ENCODE measurements at places on chromosomes 5 and 9.

- DNase-seq, result peak; percentile 79
Observed at GRCh38 chr5:43039471-43040286, 440 bp downstream of the ANXA2R start.

DNA sequence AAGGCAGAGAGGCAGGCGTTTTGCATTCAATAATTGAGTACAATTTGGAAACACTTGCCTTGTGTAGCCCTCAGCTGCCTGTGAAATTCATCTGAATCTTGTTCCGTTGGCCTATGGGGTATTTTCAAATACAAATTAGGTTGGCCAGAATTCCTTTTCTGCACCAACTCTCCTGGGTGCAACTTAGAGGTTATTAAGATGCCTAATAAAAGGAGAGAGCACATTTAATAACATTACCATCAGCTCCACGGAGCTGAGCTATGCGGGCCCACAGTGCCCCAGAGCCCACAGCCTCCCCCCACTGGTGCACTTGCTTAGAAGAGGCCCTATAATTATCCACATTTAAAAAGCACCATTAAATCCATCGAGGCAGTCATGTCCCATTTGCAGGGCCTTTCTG, 367.6 kb upstream of the CLINT1 start:
- DNase-seq, result no peak

- DNase-seq, result no peak
Observed at GRCh38 chr9:111959468-111960359, 63.1 kb downstream of the UGCG start.

- no peak for DNase-seq
Observed at GRCh38 chr5:123512611-123513461, 859 bp downstream of the CSNK1G3 start.

DNA sequence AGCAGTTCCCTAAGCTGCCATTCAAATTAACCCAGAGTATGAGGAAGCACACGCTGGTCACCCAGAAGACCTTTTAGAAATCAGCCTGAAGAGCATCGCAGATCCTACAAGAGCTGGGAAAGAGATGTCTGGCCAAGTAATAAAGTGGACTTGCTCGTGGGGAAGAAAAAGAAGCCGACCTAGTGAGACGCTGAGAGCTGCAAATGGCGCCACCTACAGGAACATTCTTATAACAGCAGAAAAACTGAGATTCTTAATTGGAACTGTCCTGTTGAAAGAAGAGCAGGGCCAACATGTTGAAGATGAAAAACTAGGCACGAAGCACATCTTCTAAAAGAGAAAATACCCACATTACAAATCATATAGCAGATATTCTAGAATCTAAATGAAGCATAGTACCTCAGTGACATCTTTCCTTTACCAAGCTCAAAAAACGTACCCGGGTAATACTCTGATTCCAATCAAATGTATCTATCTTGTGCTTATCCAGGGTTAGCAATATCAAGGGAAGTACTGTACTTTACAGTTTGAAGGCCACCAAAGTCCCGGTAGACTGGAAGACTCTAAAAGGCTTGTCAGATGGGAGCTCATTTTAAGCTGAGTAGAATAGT, 3.9 kb upstream of the GNAQ start:
- peak; percentile 78 for DNase-seq

DNA sequence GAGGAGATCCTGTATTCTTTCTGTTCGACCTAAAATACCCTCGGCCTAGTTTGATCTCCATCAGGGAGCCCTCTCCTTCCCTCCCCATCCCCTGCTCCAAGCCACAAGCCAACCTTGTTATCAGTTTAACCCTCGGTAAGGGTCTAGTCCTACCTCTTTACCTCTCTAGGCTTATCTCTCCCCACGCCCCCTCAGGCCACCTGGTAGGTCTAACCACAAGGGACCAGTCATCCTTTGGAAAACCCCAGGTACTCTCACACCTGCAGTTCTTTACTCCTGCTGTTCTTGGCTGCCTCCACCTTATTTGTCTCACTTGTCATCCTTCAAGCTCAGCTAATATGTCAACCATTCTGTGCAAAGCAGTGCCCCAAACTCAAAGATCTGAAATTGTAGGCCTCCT, 78.7 kb downstream of the RAD23B start:
- DNase-seq, result no peak

GRCh38 chr9:123657941-123658340, 272.0 kb downstream of the DENND1A start:
- no peak for DNase-seq

- no peak for DNase-seq
Observed at GRCh38 chr5:155389498-155389897, 375.9 kb downstream of the KIF4B start.

GRCh38 chr5:180801596-180802324, 846 bp downstream of the MGAT1 start:
- DNase-seq, result no peak

DNA sequence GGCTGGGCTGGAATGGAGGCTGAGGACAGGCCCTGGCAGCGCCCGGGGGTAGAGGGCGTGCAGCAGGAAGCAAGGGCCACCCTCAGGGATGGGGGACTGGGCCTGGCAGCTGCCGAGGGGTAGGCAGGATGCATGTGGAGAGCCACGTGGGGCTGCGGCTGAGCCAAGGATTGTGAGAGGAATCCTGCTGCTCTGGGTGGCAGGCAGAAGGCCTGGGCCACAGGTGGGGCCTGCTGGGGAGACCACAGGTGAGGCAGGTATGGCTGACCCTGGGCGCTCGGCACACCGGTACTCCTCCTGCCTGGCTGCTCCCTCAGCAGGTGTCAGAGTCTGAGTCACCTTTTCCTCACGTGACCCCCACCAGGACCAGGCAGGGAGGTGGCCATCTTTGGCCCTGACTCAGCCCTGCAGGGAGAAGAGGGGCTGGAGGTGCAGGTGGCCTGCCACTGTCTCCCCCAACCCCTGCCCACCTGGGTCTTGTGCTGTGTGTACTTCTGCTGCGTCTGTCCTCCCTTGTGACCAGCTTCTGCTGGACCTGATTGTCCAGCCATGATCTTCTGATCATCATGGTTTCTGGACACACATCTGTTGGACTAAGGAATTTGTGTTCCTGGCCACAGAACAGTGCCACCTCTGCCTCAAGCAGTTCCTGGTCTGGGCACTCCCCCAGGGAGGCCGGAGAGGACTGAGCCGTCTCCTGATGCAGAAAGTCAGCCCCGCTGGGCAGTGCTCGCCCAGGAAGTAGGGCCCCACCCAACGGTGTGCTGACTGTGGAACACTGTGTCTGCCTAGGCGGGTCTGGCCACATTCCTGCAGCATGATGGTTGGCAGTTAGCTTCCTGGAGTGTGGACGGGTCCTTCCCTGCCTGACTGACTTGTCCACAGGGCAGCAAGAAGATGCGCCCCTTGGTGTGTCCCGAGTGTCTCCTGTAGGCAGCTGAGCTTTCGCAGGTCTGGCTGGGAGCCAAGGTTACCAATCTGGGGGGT, 6.4 kb downstream of the ARRDC1 start:
- peak; percentile 72 for DNase-seq

- no peak for DNase-seq
Observed at GRCh38 chr5:169628892-169629291, 8.2 kb upstream of the DOCK2 start.

DNA sequence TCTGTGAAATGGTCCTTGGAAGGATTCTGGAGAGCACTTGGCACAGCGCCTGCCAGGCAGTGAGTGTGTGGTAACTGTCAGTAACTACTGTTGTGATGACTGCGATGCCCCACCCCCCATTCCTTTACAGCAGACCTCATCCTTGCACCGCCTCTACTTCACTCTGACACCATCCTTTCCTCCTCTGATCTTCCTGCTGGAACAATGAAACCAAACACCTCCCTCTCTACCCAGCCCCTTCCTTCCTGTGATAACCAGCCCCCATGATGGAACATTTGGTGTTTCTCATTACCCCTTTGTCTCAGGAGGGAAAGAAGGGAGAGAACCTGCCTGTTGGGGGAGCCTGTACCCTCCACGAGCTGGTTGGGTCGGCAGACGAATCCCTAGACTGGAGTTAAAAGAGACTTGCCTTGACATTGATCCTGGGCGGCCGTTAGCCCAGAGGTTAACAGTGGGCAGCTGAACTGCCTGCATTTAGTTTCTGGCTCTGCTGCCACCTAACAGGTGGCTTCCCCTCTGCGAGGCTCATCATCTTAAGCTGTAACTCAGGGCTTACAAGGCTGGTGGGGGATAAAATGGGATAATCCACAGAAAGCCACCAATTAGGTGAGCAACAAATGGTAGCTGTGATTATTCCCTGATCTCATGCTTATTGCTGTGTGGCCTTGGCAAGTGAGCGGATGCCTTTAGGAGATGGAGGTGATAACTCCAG, 34.2 kb upstream of the GRPEL2 start:
- DNase-seq, result peak; percentile 17

DNA sequence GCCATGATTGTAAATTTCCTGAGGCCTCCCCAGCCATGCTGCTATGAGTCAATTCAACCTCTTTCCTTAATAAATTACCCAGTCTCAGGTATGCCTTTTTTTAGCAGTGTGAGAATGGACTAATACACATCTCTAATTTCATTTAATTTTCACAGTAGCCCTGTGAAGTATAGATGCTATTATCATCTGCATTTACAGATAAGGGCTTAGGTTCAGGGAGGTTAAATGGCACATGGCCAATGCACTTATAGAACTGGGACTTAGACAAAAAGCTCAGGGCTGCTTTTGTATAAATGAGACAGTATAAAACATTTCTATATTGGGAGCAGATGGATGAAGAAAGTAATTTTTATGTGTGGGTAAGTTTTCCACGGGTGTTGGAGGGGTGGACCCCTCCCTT, 62.9 kb upstream of the PANK3 start:
- no peak for DNase-seq

DNA sequence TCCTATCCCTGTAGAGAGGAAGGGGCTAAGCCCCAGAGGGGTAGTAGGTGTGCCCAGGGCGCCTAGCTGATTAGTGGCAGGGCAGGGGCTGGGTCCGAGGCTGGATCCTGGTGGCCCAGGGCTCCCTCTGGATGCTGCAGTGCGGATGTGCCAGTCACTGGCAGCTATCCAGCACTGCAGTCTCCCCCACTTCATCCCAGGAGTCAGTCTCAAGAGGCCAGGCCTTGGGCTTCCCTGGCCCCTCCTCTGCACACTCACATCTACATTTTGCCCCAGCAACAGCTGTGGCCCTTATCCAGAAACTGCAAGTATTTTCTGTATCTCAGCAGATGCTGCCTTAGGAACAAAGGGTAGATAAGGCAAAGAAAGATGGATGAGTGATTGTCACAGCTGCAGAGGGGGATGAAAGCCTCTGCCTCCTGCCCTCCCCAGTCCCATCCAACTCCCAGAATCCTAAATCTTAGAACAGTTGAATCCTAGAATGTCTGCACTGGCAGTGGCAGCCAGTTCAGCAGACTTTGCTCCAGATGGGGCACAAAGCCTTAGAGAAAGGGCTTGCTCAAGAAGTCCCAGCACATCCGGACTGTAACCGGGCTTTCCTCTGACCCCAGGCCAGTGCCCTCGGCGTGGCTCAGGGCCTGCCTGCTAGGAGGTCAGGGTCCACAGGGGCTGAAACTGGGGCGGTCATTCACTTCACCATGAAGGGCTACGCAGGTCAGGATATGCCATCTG, 1.6 kb downstream of the ANXA6 start:
- DNase-seq, result peak; percentile 81

GRCh38 chr5:103902893-103903292, 340.3 kb upstream of the NUDT12 start:
- DNase-seq, result no peak

DNA sequence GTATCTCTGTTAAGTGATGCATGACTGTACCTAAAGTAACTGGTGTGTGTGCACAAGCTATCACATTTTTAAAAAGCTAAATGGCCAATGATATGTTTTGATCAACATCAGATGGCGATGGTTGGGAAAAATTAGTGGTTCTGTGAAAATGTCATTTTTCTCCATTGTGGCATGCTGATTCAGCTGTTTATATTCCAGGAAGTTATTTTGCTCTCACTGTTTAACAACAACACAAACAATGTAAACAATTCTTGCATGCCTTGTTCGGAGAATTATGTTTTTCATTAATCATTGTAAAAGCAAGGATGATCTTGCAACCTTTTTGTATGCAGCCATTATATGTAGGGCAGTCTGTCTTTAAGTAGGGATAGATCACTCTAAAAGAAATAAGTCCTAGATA, 106.1 kb upstream of the LHFPL2 start:
- no peak for DNase-seq

GRCh38 chr5:37174928-37175327, 74.2 kb downstream of the CPLANE1 start:
- no peak for DNase-seq

GRCh38 chr9:128081056-128081455, 13.0 kb downstream of the SLC25A25 start:
- no peak for DNase-seq

DNA sequence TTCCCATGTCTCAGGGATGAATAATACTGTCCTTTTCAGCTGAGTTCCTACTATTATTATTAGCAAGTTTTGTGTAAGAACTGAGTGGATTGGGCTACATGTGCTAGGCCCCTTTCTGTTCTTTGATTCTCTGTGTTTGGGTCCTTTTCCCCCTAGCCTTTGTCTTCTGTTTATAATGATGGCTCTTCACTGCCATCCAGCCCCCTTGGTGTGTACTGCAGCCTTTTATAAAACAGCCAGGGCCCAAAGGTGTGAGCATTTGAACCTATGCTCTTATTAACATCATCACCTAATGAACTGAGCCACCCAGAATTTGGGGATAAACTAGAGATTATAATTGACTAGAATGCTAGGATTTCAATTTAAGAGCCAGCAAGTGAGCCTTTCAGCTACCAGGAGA, 52.6 kb downstream of the PLAC8L1 start:
- DNase-seq, result no peak

GRCh38 chr5:57280853-57281252, 107.0 kb downstream of the GPBP1 start:
- no peak for DNase-seq

DNA sequence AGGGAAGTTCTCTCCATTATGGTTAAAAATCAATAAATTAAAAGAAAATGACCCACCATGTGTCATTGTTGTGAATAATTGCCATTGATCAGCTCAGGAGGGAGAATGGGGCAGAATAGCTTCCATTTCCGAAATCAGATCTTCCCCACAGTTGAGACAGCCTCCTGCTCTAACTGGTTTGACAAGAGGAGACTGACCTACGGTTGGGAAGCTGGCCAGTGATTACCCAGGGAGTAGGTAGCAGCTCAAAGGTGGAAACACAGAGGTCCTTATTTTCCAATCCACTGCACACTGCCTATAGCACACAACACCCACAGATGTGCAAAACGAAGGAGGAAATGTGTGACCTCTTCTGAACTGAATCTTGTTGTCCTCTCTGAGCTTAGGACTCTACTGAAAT, 69.0 kb upstream of the DAPK1 start:
- DNase-seq, result no peak

DNA sequence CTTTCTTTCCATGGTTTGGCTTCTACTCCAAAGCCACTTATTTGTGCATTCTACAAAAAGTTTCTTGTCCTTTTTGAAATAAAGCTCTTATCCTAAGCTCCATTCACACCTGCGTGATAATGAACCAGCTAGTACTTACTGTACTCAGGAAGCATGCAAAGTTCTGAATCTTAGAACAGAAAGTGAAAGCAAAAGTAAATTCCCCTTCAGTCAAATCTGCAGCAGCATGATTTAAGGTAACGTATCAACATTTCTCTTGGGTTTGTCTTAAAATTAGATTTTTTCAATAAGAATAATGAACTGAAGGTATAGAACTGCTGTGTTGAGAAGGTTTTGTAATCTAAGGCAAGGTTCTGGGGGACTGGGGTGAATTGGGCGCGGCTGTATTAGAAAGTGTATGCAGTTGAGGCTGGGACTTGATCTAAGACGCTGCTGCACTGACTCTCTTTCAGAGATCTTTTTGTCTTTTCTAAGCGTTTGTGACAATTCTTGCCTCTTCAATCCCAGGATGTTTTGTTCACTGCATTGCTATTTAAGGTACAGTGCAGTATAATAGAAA, at the start of gene ERAP2:
Gene ERAP2, plus strand, starts transcription at position 209 of the 559 bp plus-strand sequence. CDS start 3,186 bp downstream, outside the sequence.
- no peak for DNase-seq

- DNase-seq, result no peak
Observed at GRCh38 chr9:84297162-84297821, 43.3 kb downstream of the SLC28A3 start.

- no peak for DNase-seq
Observed at GRCh38 chr9:113808391-113809358, 67.4 kb upstream of the ZNF618 start.

All from NCI-H2171 treated with DMSO at 0.1 percent for 48 hours (cell line).